NT2/D1 (cell line): ENCODE measurements at places on chromosomes 16 and 17.

DNA sequence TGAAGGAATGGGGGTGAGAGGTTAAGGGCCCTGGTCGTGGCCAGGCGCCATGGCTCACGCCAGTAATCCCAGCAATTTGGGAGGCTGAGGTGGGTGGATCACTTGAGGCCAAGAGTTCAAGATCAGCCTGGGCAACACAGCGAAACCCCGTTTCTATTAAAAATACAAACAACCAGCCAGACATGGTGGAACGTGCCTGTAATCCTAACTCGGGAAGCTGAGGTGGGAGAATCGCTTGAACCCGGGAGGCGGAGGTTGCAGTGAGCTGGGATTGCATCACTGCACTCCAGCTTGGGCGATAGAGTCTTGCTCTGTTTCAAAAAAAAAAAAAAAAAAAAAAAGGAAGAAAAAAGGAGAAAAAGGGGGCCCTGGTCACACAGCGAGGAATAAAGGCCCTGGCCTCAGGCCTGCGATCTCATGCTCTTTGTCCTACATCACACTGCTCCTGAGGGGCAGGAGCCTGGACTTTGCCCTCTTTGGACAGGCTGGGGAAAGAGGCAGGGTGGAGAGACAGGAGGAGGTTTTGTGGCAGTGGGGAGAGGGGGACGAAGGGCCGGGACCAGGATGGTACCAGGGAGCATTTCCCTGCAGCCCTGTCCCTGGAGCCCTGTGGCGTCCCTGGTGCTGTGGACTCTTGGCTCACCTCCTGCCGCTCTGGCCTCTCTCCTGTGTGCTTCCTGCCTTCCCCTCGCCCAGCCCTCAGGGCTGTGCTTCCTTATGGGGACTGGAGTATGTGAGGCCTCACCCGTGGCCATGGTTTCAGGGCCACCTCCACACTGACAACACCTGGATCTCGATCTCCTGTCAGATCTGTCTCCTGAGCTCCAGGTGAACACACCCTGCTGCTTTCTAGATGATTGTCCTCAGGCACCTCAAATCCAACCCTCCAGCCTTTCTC lies 19.7 kb upstream of the SLC25A19 start:
- no peak for DNase-seq

GRCh38 chr17:49439673-49440571 lies 25.2 kb upstream of the PHB1 start:
- no peak for DNase-seq

DNA sequence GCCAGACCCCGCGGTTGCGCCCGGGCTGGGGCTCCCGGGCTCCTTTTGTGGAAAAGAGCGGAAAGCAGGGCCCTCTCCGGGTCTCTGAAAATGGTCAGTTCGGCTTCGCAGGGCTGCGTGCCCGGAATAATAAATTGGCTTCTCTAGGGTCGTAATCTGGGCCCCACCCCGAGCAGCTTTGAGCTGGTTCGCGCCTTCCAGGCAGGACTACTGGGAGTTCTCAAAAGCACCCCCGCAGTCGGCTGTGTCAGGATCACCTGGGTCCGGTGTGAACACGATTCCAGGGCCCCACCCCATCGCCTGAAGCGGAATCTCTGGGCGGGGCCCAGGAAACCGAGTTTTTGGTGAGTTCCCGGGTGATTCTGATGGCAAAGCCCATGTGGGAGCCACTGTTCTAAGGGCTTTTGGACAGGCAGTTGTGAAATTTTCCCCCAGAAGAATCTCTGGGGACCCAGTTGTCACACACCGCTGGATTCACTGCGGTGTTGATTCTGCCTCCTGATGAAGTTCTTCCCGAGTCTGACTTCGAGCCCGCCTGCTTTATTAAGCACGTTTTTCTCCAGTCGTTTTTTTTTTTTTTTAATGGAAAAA lies 77.0 kb downstream of the MRC2 start:
- no peak for DNase-seq

DNA sequence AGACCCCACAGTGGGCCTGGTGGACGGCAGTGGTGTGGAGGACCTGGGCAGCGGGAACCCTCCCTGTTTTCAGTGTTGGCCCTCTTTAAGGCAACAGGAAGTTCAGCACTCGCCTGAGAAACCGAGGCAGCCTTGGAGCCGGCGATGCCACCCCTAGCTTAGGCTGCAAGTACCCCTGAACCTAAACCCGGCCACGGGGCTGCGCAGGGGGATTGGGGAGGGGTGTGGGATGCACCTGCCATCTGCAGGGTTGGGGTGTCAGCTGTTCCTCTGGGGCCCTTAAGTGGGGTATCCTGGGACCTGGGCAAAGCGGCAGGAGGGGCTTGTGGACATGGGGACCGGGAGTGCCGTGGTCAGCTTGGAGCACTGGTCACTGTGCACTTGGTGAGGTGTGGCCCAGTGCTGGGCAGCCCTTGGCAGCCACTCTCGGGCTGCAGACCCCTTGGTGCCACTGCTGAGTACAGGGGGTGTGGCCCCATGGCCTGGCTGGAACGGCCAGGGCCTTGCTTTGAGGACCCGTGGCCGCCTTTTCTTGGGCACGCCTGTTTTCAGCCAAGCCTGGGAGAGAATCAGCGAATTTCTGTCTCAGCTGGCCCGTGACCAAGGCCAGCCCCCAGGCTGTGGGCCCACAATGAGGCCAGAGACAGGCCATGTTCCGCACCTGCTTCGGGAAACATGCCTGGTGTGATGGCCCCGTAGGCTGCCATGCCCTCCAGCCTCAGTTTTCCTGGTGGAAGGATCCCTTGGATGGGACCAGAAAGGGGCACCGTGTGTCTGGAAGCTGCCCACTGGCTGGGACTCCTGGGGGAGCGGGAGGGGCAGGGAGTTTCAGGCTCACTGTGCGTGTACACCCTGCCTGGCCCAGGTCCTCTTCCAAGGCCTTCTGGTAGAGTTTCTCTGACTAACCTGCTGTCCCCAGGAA lies 4.1 kb upstream of the SLC25A10 start:
- no peak for DNase-seq

GRCh38 chr16:4900750-4901149 lies 36.2 kb downstream of the PPL start:
- no peak for DNase-seq

DNA sequence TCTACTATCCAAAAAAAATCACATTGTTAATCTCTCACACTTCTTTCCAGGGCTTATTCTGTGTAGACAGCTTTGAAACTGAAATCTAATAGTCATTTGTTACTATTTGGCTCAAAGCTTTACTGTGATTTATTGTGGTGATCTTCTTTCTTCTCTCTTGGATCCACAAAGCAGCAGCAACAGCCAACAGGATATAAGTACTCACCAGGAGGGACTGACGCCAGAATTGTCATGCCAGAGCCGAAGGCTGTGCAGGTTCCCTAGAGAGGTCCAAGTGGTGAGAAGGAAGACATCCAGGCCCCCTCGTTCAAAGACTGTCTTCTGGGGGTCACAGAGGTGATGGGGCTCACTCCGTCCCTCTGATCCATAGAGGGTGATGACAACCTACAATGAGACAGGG lies 33.3 kb downstream of the PKD1L3 start:
- DNase-seq: no peak

GRCh38 chr17:38705803-38706504 lies 881 bp downstream of the MLLT6 start:
- DNase-seq: no peak

DNA sequence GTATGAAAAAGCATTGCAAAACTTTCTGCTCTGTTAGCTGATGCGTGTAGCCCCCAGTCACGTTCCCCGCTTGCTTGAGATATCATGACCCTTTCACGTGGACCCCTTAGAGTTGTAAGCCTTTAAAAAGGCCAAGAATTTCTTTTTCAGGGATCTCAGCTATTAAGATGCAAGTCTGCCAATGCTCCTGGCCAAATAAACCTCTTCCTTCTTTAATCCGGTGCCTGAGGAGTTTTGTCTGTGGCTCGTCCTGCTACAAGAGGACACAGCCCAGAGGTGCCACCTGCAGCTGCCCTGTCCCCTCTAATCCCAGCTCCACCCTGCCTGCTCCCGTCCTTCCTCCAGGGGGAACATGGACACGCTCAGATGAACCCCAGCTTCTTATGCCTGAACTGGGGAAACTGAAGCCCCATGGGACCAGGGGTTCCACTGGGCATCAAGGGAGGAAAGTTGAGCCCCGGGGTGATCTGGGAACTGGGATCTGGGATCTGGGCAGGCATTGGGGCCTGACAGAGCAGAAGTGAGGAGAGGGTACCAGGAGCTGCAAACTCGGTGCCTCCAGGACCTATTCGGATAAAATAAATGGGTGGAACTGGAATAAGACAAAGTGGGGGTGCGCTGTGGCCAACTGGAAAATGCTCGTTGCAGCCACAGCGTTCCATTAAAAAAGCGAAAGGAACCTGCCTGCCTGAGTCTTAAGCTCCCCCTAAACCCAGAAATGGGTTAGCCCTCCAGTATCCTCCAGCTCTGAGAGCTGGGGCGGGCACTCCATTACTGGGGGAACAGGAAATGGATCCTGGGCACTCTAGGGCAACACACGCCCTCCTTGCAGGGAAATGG lies 19.7 kb downstream of the QPRT start:
- DNase-seq: no peak
